ENCODE measurements at places on chromosomes 13 and 19.

DNA sequence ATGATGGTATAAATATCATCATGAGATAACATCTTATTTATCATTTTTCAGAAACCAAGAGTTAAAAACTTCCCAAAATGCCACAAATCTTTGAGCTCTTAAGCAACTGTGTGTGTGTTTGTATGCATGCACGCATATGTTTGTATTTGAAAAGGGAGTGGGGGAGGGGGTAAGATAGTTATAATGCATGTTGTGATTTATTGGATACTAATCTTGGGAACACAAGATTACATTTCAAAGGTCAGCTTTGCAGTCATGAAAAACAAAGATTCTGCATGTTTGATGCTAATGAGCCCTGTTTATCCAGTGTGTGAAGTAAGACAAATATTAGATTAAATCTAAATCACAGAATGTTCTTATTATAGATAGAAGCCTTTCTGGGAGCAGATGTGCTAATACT, 355.9 kb downstream of the DCT start:
- DNase-seq, result no peak

DNA sequence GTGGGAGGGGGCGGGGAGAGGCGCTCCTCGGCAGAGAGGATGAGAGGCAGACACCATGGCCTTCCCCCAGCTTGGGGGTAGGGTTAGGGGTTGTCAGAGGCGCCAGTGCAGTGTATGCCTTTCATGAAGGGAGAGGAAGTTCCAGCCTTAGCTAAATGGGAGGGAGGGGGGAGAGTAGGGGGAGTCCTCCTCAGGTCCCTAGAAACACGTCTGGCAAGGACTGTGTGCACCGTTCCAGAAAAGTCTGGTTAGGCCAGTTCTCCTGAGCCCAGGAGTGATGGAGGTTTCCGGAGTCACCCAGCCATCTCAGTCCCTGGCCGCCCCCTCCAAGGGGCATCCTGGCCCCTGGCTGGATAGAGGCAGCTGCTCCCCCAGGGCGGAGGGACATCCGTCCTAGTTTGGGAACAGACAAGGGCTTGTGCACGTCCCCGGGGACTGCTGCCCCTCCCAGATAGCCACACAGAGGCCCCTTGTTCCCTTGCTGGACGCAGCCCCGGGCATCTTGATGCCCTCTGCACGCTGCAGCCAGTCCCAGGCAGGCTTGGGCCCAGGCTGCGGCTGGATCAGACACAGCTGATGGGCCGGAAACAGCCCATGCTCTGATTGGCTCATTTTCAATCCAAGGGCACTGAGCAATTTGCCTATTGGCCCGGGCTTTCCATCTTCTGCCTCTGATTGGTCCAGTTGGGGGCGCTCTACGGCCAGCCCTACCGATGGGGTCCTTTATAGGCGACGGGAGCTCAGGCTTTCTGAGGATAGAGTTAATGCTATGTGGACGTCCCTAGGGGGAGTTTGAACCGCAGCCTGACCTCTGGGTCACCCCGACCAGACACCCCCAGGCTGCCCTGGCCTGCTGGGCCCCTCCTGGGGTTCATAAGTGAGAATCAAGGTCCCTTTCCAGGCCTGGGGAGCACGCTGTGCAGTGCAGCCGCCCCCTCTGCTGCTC, 3.8 kb downstream of the S1PR2 start:
- DNase-seq, result no peak

DNA sequence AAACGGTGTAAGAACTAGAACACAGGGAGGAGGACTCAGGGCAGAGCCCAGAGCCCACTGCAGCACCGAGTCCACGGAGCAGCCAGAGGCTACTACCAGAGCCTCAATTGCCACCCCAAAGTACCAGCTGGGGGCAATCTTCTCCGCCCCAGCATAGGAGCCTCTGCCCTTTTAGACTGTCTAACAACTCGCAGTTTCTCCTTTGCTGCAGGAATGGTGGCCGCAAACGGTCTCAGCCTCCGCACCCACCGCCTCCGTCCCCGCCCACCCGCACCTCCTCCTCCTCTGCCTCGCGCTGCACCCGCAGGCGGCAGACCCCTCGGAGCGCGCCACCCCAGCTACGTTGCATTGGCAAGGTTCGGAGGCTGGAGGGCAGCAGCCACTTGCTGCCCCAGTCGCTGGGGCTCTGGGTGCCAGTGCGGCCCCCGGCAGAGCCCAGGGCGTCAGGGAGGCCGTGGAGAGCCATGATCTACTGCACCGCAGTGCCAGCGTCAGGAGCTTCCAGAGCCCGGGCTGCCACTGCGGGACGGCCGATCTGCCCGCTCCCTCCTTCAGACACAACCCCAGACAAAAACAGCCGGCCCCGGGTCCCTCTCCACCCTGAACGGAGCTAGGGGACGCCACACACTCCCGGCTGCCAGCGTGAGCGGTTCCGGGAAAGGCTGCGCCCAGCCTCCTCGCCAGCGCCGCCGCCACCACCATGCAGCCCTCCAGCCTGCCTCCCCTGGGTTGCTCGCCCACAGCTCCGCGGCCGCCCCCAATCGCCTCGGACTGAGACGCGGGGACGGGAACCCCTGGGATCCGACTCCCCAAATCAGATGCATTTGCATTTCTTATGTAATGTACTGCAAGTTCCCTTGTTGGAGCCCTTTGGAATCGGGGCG, 1.8 kb downstream of the FGF14 start:
- DNase-seq, result no peak

- no peak for DNase-seq
These were observed 76.2 kb downstream of the SACS start for GRCh38 chr13:23357349-23357748.
